Cortex of kidney (tissue), 1 donor: ENCODE measurements at places on chromosomes 1 and 21.

- DNase-seq: no peak
Measured at GRCh38 chr1:201626629-201627275, 87.8 kb downstream of the NAV1 start.

DNA sequence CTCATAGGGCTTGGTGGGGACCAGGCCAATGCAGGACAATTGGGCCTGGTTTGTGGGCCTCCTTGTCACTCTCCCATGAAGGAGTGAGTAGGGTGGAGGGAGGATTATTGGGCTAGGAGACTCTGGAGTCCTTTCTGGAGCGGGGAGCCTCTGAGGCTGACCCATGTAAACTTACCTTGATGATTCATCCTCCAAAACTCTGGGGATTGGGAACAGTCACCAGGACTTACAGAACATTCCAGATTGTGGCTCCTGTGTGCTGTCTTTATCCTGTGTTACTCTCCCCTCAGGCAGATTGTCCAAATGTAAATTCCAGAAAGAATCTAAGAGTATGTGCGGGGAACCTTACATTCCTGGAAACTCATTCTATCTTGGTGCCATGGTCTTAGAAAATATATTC lies 197.6 kb downstream of the CAMTA1 start:
- DNase-seq: no peak

DNA sequence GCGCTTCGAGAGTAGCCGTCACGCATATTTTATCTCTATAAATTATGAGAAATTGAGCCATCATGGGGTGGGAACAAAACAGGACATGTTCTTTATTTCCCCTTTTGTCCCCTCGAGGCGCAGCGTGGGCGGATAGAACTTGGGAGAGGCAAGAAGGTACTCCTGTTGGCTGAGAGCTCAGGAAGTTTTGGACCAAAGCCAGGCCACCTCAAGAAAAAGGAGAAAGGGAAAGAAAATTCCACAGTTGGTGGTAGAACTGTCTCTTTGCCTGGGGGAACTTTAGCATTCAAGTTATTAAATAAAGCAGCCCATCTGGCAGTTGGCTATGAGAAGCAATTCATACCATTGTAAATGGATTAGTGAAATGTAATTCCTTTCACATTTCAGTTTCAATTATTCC lies 76.4 kb upstream of the DSCAM start:
- no peak for DNase-seq

DNA sequence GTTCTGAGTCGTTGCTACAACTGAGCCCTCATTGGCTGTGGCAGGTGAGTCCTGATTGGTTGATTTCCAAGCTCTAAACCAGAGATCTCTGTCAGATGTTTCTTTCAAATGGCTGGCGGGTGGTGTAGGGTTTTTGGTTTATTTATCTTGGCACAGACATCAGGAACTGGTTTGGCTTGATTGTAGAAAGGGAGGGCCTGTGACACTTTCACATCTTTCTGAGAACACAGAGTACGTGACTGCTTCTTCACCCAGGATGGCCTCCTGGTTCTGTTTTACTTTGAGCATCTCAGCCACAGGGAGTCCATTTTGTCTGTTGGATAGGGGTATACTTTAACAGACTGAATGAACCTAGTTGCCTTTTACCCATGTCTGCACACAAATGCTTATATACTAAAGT lies 89.4 kb upstream of the GPR52 start:
- DNase-seq: no peak

DNA sequence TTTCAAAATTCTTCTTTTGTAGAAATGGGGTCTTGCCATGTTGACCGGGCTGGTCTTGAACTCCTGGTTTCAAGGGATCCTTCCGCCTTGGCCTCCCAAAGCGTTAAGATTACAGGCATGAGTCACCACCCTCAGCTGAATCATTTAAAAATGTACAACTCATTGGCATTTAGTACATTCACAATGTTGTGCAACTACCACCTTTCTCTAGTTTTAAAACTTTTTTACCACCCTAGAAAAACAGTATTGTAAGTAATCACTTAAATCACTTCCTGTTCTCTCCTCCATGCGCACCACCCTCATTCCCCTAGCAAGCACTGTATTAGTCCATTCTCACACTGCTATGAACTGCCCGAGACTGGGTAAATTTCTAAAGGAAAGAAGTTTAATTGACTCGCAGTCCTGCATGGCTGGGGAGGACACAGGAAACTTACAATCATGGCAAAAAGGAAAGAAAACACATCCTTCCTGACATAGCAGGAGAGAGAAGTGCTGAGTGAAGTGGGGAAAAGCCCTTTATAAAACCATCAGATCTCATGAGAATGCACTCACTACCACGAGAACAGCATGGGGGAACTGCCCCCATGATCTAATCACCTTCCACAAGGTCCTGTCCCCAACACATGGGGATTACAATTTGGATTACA lies 14.4 kb upstream of the THEM5 start:
- no peak for DNase-seq

DNA sequence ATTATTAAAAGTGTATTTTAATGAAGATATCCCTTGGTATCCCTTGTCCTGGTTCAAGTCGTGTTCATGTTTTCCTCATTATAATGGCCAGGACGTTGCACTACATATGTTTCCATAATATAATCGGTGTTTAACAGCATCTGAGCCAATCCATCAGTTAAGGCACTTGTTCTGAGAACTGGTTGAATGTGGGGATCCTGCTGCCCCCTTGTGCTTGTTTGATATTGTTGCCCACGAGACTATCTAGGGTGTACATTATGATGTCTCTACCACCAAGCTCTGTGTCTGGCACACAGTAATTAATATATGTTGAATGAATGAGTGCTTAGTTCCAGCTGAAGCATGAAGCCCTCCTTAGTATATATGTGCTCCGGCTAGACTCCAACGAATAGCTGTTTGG lies 193.0 kb downstream of the CACNA1E start:
- no peak for DNase-seq

DNA sequence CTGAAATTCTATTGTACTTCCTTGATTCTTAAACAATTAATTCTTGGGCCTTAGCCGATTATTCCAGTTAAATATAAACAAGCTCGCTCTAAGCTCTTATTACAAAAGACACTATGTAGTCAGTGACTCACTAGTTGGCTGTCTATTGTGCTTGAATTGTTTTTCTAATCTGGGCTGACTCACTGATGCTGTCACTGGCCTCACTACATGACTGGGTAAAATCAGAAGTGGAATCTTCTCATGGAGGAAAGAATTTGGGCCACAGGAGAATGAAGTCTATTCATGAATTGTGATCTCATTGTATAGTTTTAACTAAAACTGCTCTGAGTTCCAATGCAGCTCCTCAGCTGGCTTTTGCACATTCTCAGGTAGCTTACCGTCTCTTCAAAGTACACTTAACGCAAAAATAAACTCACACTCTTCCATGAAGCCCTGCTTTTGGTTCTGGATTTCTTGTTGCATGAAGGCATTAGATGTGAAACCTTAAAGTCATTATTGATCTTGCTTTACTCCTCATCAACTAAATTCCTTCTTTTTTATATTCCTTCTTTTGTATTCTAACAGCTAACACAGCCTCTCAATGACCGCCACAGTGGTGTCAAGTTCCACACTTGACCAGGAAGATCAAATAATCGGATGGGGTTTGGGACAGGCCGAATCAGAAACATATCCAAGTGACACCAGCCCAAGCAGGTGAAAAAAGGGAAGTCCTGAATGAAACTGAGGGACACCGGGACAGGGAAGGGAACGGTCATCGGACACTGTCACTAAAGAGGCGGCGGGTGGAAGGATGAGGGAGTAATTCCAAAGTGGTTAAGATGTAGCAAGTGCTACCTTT lies 80.9 kb upstream of the LBR start:
- no peak for DNase-seq

GRCh38 chr1:49251019-49251784 lies 474.5 kb upstream of the BEND5 start:
- no peak for DNase-seq

- DNase-seq: no peak
Measured at GRCh38 chr1:80533093-80533492, 1267.6 kb upstream of the ADGRL2 start.

- no peak for DNase-seq
Measured at GRCh38 chr1:116352349-116352813, 20.7 kb upstream of the ATP1A1 start.

- no peak for DNase-seq
Measured at GRCh38 chr1:71561729-71562128, 480.9 kb upstream of the ZRANB2 start.

DNA sequence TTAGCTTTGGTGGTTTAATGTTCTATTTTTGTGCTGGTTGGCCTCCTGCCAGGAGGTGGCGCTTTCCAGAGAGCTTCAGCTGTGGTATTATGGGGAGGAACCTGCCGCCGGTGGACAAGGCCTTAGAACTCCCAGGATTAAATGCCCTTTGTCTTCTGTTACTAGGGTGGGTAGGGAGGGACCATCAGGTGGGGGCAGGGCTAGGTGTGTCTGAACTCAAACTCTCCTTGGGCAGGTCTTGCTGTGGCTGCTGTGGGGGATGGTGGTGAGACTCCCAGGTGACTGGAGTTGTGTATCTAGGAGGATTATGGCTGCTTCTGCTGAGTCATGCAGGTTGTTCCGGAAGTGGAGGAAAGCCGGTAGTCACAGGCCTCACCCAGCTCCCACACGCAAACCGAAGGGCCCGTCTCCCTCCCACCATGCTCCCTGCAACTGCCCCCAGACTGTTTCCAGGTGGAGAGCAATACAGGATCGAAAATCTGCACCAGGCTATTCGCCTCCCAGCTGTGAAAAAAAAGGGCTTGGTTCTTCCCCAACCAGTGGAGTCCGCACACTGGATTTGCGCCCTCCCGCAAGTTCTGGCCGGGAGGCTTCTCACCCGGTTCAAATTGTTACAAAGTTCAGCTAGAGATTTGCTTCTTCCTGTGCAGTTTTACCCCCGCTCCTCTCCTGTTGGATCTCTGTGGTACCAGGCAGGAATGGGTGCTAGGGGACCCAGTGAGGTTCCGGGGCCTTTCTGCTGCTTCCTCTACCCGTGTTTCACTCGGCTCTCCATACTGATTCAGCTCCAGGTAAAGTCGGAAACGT lies 220.5 kb downstream of the CENPF start:
- no peak for DNase-seq

DNA sequence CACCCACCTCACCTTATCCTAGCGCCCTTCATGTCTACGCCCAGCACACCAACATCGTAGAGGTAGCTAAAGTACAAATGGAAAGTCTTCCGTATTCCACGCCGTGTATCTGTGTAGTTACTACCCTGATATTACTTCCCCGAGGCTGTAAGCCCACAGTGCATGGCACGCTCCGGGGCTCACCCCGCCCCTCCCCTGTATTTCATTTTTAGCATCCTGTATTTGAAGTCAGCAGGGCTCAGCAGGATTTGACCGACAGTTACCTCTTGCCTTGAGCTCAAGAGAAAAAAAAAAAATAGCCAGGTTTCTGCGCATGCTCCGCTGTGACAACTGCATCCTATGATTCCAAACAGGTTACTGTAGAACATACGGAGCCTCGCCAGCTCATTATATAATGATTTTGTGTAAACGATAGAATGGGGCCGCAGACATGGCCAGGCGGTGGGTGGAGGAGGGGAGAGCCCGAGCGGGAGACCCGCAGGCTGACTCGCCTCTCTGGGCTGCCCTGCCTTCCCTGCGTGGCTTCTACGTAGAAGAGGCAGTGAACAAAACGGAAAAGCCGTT lies 1.3 kb downstream of the ABCG1 start:
- no peak for DNase-seq

DNA sequence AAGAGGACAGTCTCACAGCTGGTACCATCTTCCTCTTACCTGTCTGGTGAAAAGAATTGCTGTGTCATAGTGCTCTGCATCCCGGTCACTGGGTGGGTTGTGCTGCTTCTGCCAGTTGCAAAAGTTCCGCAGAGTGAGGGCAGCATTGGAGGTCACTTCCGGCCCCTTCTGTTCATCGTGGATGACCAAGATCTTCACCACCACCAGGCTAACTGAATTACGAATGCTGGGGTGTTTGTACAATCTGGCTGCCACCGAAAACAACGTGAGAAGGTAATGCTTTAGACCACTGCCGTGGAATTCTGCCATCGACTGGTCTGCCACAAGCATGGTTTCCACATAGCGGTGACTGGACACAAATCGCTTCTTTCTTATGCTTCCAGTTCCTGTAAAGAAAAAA lies 2.9 kb downstream of the ADAMTS1 start:
- DNase-seq: no peak

- no peak for DNase-seq
Measured at GRCh38 chr1:27136998-27137542, 17.9 kb downstream of the SLC9A1 start.

- no peak for DNase-seq
Measured at GRCh38 chr1:1345860-1346500, 3.2 kb downstream of the DVL1 start.

DNA sequence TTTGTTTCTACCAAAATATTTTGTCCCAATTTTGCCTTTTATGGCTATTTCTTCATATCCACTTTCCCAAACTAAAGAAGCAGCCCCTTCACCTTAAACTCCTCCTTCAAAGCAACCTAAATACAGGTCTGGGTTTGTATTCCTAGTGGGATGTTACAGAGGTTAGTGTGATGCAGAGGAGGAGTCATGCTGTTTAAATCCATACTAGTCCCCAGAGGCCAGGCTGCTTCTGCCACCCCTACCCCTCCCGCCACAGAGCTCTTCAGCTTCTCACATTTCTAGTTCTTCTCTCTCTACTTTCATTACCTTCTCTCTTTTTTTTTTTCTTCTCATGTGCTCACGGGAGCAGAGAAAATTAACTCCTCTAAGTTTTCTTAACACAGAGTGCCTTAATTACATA lies 29.3 kb downstream of the SELL start:
- no peak for DNase-seq

DNA sequence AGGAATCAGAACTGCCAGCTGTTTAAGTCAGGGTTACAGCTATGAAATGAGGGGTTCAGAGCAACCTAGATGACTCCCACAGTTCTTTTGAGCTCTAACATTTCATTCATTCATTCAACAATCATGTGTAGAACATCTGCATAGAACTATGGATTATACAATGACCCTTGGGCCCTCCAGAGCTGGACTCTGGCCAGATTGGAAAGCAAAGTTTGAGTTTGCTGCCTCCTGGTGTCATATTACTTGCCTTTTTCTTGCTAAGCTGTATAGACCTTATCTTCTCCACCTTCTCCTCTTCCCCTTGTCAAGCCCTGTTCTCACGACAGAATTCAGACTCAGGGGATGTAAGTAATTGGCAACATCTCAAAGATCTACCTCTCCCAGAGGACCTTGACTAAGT lies 4.0 kb downstream of the CASQ2 start:
- DNase-seq: no peak

DNA sequence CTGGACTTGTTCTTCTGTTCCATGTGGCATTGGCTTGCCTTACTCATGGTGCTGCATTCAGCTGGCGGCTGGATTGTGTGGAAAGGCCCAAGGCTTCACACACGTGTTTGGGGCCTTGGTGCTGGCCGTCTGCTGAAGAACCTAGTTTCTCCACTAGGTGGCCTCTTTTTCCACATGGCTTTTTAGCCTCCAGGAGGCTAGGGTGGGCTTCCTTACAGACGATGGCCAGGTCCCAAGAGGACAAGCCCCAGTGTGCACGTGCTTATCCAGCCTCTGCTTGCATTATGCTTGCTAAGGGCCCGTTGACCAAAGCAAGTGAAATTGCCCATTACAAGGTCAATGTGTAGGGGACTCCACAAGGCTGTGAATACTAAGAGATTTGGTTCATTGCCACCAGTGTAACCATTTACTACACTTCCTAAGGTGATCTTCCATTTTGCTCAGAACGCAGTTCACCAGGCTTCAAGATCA lies 47.5 kb upstream of the FOXO6 start:
- DNase-seq: no peak

- no peak for DNase-seq
Measured at GRCh38 chr21:31768710-31769109, 36.8 kb upstream of the SCAF4 start.
